GM18507 (cell line): ENCODE measurements at places on chromosomes 13 and 19.

- DNase-seq: no peak
Measured at GRCh38 chr19:41919948-41920712, 8.1 kb downstream of the ERFL start.

GRCh38 chr13:96994017-96994857, at the start of gene OXGR1:
TSS of gene OXGR1 (minus strand) at chr13:96994476. CDS start at chr13:96987759, 6,717 bp downstream.
- DNase-seq: no peak

- no peak for DNase-seq
Measured at GRCh38 chr13:32116210-32116609, 84.6 kb downstream of the FRY start.

DNA sequence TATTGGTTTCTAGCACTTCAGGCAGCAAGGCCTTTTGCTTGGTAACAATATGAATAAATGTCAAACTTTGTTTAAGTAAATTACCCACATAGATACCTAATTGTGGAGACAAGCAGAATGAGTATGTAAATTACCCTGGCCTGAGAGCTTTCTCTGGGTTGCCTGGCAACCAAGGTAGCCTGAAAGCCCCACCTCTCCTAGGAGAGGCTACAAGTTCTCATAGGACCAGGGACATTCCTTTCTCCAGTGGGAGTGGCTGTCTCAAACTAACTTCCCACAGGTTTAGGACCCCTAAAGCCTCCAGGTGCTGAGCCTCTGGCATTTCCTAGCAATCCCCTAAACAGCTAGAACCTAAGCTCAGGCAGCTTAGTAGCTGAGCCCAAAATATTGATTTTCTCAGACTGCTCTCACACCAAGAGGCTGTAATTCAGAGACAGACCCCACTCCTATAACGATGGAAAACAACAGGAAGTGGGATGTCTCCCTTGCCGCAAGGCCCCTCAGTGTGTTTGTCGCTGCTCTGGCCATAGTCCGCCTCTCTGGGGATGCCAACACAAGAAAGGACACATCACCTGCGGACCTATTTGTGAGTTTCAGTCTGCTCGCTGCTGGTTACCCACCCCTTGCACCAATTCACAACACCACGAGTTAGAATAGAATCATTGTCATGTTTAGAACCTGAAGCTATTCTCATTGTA, 207.3 kb downstream of the DLEU7 start:
- no peak for DNase-seq

GRCh38 chr13:104296286-104296685, 1230.1 kb upstream of the SLC10A2 start:
- DNase-seq: no peak

GRCh38 chr13:101946401-101946800, 455.4 kb downstream of the FGF14 start:
- no peak for DNase-seq

DNA sequence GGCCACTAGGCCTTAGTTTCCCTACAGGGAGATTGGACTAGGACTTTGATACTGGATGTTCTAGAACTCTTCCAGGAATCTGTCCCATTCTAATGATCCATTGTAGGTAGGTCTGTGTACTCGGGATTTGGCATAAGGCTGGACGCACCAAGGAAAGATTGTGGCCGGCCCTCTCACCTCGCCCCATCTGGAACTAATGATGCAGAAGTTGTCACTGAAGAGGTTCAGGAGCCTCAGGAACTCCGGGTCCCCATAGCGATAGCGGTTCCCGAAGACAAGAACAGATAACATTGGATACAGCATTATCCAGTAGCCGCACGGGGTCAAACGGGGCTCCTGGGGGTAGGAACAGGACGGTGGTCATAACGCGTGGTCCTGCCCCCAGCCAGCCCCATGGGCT, 11.2 kb downstream of the EGLN2 start:
- DNase-seq: no peak

GRCh38 chr19:14432791-14433553, at the start of gene PKN1:
TSS of gene PKN1 (plus strand) at chr19:14433306. CDS start at chr19:14433522, 216 bp downstream.
- peak; percentile 62 for DNase-seq

GRCh38 chr13:31538067-31539042, 201.0 kb upstream of the RXFP2 start:
- DNase-seq: no peak

DNA sequence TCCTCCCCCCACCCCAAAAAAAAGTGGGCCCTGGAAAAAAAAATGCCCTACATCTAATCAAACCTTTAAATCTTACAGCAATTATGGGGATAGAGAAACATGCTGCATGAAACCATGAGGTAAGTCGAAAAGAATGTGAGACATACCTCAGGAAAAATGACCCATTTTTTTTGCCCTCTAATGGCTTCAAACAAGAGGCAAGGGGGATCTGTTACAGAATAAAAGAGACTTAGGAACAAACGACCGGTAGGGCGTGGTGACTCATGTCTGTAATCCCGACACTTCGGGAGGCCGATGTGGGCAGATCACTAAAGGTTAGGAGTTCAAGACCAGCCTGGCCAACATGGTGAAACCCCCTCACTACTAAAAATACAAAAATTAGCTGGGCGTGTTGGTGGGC, 8.4 kb downstream of the RGL3 start:
- no peak for DNase-seq

GRCh38 chr19:46935066-46935663, 74.4 kb downstream of the ARHGAP35 start:
- no peak for DNase-seq

DNA sequence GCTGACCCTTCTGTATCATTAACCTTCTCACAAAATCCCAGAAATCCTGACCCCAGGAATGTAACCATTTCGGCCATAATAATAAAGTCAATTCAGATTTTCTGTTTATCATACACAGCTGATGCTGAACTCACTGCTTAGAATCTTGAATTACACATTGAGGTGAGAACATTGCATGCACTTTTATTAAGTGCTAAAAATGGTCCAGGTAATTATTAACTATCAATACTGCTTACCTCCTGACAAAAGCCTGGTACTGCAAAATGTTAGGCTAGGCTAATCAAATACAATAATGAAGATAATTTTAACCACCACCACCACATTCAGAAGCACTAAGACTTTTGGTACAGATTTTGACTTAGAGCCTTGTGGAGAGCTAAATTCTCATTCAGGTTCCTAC, 36.1 kb downstream of the KLF12 start:
- no peak for DNase-seq

DNA sequence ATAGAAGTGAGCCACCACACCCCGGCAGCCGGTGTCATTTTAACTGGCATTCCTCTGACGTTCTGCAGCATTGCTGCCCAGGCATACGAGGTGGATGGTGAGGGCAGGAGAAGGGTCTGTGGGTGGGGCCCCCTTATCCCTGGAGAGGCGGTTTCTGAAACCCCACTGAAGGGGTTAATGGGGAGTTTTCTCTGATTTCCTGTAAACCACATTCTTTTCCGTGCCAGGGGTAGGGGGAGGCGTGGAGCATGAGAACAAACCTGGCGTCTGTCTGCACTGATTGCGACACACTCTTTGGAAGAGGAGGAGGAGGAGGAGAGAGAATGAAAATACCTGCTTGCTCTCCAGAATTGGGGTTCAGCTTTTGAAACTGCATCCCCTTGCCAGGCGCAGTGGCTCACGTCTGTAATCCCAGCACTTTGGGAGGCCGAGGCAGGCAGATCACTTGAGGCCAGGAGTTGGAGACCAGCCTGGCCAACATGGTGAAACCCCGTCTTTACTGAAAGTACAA, 2.7 kb upstream of the C3 start:
- DNase-seq: no peak

- no peak for DNase-seq
Measured at GRCh38 chr19:3368848-3369336, 2.5 kb downstream of the NFIC start.

GRCh38 chr19:31127134-31127967, 221.9 kb downstream of the TSHZ3 start:
- no peak for DNase-seq

DNA sequence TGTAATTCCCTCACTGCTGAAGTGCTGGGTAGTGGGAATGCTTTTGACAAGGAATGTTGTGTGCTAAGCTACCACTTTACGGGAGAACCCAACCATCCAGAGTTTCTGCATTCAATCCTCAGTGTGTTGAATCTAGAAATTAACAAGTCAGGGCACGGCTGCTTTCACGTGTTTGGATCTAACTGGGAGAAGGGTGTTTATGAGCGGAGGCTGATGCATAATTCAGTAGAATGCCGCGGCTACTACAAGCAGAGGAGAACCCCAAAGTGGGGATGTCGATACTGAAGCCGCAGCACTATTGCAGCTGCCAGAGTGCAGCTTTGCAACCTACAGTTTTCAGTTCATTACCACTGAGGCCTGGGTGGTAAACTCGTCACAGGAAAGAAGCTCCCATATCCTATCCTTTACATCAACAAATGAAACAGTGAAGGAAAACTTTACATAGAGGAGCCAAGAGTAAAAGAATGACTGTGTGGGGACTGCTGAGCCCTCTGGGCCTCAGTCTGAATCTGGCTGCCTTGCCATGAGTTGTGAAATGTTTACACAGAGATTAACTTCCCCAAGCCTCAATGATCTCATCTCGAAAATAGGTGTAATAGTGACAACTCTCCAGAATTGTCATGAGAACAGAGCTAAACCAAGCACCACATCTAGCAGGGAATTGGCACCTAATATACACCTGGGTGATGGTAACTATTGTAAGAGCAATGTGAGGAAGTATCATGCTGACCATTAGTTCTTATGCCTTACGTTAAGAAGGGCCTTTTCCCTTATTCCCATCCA, 531.7 kb downstream of the MYO16 start:
- peak; percentile 11 for DNase-seq

DNA sequence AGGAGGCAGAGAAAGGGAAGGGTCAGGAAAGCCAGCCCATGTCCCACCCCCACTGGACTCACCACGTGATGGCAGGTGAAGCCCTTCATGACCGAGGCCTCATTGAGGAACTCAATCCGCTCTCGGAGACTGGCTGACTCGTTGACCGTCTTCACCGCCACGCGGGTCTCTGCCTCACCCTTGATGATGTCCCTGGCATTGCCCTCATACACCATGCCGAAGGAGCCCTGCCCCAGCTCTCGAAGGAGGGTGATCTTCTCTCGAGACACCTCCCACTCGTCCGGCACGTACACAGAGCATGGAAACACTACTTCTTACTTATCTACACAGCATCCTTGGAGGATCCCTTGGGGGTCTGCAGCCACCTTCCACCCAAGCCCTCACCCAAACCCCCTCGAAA, 55.7 kb downstream of the ZNF557 start:
- no peak for DNase-seq

DNA sequence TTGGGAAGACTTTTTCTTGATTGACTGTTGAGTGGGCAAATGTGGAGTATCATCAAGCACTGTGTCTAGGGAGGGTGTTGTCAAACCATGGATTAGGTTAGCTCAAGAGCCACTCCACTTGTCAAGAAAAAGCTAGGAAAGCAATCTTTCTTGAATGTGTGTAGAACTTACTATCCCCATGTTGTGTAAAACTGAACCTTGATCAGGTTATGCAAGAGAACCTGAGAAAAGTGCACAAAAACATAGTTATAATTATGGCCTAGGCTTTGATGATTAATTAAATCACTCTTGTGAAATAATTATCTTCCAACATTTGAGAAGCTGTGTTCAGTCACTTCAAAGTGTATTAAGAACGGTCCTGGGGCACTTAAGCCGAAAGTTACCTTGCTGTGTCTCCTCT, 238.2 kb upstream of the OBI1 start:
- no peak for DNase-seq

DNA sequence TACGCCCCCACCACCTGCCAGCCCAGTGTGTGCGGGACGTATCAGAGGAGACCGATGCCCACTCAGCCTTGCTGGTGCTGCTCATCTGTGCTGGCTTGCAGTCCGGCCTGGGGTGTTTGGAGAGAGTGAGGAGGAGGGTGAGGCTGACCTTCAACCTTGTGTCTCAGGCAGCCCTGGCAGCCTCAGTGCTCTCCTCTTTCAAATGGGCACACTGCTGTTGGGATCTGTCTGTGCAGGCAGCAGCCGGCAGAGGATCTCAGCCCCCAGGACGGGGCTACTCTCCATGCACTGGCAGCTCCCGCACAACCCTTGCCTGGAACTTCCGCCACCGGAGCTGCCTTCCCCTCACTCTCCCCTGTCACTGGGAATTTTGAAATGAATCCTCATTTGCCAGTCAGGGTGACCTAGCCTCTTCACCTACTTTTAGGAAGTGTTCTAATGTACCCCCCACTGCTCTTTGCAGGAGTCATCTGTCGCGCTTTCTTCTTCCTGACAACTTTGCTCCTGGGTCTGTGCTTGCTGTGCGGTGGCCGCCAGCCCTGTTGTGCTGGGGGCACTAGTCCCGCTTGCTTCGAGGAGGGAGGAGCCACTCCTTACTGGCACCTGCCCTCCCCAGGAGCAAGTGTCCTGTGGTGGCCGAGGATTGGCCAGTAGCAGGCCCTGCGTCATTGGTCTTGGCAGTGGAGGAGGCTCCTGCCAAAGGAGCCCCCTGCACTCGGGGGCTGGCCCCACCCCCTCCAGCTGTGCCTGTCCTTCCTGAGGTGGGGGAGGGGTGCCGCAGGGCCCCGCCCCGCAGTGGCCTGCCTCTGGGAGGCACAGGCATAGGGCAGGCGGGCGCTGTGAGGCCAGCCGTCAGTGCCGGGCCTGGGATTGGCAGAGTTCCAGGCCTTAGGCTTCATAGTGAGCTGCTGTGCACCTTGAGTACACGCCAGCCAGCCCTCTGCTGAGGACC, 53.4 kb downstream of the TSSK6 start:
- no peak for DNase-seq

GRCh38 chr13:21913010-21913409, 242.1 kb downstream of the FGF9 start:
- no peak for DNase-seq
